AG09309 (cell line): ENCODE measurements at places on chromosomes 5 and 9.

GRCh38 chr9:3760031-3760430, 234.2 kb upstream of the RFX3 start:
- DNase-seq: no peak

DNA sequence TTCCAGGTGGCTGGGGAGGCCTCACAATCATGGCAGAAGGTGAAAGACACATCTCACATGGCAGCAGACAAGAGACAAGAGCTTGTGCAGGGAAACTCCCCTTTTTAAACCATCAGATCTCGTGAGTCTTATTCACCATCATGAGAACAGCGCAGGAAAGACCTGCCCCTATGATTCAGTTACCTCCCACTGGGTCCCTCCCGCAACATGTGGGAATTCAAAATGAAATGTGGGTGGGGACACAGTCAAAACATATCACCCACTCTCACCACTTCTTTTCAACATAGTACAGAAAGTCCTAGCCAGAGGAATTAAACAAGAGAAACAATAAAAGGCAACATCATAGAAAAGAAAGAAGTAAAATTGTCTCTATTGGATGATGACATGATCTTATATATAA, 223.4 kb upstream of the SLC24A2 start:
- DNase-seq: no peak

- no peak for DNase-seq
Observed at GRCh38 chr5:4983701-4984100, 156.4 kb upstream of the ADAMTS16 start.

- no peak for DNase-seq
Observed at GRCh38 chr5:135695656-135696313, 117.0 kb upstream of the CXCL14 start.

DNA sequence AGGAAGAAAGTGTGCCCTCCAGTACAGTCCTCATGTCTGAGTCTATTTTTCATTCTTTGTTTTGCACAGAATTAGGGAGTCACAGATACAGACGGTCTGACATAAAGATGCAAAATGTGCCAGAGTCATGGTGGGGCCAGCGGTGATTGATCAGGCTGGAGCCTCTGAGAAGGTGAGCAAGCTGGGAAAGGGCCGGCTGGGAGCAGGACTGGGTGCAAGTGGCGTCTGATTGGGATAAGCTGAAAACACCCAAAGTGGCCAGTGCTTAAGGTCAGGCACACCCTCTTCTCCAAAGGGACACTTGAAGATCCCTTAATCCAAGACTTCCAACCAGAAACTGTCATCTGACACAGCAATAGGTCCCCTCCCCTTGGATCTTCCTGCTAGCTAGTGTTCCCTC, 32.6 kb downstream of the FSTL4 start:
- DNase-seq: no peak

GRCh38 chr5:110354311-110354710, 372.2 kb downstream of the TMEM232 start:
- no peak for DNase-seq

GRCh38 chr9:13386316-13386715, 106.8 kb upstream of the MPDZ start:
- DNase-seq: no peak

DNA sequence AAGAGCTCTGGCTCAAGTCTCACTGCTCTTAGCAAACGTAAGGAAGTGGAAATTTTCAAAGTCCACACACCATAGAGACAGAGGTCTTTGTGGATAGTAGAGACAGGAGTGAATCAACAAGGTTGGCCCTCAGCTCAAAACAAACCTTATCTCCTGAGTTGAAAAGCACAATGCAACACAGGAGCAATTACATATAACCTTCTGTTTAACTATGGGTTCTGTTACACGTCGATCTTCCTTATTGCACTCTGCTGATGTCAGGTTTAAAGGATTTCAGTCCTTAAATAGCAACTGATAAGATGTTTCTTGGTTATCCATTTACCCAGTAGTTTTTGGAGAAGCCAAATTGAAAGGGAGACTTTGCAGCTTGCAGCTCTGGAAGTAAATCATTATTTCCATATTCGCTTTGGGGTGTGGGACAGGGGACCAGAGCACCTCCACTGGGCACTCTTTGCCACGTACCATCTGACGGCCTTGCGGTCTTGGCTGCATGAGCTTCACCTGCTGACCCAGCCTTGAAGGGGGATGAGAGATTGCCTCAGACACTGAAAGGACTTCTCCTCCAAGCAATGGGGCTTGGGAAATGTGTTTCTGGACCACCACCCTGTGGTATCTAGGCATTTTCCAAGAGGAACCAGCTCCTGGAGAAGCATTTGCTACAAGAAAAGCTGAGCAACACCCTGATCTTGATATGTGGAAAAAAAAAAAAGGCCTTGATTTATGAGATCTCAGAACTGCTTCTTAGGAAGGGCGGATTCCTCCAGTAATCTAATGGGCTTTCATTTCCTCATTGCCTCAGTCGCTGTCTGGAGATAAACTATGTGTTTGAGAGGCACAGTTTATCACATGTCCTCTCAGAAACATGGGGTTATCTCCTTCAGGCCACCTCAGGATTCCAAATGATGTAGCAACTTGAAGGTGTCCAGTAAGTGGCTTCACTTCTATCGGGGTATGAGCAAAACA, 56.2 kb upstream of the ZNF622 start:
- DNase-seq: no peak

DNA sequence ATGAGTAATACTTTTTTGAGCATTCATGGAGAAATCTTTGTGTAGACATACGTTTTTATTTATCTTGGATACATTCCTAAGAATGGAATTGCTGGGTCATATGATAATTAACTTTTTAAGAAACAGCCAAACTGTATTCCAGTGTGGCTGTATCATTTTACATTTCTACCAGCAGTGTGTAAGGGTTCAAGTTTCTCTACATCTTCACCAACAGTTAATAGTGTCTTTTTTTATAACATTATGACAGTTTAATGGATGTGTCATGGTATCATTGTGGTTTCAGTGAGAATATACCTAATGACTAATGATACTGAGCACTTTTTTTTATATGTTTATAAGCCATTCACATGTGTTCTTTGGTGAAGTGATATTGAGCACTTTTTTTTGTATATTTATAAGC, 52.4 kb downstream of the NIPBL start:
- DNase-seq: peak; percentile 35
